ENCODE measurements at places on chromosomes 5 and 9.

DNA sequence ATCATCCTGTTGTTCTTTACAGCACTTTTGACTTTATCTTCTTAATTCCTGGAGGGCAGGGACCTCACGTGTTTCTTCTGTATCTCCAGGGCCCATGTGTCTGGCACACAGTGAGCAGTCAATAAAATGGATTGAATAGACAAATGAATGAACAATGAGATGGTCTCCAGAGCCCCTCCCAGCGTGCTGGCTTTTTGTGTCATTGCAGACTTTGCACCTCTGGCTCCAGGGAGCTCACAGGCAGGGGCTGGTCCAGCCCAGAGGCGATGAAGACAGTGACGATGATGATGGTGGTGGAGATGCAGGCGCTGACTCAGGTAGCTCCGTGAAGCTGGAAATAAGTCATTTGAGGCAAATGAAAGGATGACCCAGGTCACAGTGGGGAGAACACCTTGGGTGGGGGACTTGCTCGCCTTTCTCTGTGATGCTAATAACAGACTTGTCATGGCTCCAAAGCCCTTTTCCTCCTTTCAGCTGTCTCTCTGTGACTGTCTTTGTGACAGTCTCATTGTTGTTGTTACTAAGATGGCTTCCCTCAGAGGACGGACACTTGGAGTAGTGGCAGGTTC, 30.4 kb upstream of the FABP6 start:
- no peak for DNase-seq

DNA sequence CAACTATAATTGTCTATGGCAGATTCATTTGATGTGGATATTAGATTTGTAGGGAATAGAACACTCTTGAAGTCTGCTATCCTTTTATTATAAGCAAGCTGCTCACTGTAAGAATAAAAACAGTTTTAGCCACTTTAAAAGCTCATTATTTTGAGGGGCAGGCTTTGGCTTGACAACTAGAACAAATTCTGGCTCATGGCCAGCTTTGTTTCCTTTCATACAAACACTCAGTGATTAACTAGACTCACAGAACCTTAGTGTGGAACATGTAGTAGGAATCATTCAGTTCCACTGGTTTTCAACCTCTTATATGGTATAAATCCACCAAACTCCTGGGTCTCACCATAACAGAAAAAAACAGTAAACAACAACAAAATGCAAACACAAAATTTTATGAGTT, 27.4 kb upstream of the CEP120 start:
- no peak for DNase-seq

DNA sequence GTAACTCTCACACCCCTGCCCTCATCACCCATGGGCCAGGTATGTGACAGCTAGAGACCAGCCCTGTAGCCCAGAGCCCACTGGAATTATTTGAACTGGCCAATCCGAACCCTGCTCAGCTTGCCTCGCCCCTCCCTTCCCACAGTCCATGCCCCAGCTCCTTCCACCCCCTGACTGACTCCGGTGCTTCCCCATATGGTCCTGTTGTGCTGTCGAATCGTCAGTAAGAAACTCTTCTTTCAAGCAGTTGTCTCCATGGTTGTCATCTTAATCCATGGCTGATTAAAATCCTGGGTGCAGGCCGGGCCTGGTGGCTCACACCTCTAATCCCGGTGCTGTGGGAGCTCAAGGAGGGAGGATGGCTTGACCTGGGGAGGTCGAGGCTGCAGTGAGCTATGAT, 118.5 kb downstream of the COL23A1 start:
- no peak for DNase-seq

DNA sequence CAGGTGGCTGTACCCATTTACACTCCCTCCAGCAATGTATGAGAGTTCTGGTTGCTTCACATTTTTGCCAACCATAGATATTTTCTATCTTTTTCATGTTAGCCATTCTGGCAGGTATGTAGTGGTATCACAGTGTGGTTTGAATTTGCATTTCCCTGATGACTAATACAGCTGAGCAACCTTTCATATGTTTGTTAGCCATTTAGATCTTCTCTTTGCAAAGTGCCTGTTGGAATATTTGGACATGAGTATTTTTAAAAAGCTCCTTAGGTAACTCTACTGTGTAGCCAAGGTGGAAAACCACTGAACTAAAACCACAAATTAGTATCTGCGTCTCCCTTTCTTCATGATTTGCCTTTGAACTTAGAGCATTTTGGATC, 31.9 kb downstream of the IRF1 start:
- DNase-seq: no peak

DNA sequence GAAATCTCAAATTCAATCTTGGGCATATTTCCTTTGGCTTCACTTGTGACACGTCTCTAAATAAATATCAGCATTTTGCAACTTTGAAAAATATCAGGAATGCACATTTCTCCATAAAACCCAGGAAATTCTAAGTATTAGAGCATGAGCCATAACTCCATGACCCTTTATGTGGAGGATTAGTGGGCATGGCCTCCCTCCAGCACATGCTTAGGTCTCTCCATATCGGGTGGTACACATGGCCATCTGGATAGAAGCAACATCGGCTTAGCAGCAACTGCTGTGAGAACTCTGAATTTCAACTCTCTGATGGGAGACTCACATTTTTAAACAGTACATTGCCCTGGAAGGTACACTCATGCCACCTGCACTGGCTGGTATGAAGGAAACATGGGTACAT, 73.7 kb upstream of the EGFLAM start:
- DNase-seq: no peak

- no peak for DNase-seq
Measured at GRCh38 chr9:84504360-84504759, 163.8 kb upstream of the SLC28A3 start.

GRCh38 chr5:95053253-95053652, 231.6 kb downstream of the MCTP1 start:
- no peak for DNase-seq

Data from left lobe of liver (tissue), 2 donors.